ENCODE measurements at places on chromosomes 4 and X.

GRCh38 chr4:140611854-140612253, 43.1 kb upstream of the UCP1 start:
- DNase-seq = no peak

- peak; percentile 19 for DNase-seq
Observed at GRCh38 chrX:18855919-18856644, 127.8 kb downstream of the PHKA2 start.

DNA sequence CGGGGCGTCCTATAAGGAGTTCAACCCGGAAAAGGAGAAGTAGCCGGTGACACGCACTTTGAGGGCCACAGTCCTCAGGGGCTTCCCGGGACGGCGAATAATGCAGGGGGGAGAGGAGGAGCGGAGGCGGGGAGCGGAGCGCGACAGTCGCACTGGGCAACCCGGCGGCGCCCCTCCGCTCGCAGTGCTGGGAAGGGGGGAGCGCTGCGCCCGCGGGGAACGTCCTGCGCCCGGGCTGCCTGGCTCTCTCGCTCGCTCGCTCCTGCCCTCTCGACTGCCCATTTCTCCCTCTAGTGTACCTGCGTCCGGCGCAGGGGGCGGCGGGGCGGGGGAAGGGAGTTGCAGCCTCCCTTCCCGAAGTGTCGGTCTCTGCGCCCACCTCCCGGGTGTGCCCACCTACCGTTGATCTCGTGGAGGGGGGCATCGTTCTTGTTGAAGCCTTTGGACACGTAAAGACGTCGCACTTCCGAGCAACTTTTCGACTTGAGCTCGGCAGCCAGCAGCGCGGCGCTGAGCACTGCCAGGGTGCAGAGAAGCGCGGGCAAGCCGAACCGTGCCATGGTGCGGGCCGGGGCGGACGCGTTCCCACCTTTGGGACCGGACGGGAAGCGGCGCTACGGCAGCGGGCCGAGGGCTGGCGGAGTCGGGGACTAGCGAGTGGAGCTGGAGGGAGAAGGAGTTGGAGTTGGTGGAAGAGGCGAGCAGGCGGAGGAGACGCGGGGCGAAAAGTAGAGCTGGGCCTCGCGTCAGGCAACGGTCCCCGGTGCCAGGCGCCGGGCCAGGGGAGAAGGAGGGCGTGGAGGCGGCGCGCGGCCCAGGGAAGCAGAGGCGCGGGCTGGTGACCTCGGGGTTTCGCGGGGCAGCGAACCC, 648 bp downstream of the GPC4 start:
- DNase-seq = no peak

DNA sequence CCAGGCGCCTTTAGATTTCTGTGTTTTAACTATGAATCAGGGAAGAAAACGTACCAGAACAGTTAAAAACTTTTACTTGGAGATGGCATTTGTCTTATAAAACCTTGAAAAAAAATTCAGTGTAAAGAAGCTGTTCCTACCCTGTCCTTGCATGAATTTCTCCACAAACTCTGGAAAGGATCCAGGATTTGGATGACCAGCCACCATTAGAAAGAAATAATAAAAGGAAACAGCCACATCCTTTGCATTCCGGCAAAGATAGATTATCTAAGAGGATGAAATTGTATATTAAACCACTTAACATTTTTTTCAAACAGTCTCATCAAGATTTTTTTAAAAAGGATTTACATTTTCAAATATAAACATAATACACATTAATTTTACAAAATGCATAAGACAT, 10.6 kb downstream of the SULT1E1 start:
- no peak for DNase-seq

- DNase-seq = peak; percentile 47
Observed at GRCh38 chrX:101229170-101229569, 9.6 kb downstream of the DRP2 start.

GRCh38 chr4:48558819-48559218, 68.8 kb downstream of the ZAR1 start:
- DNase-seq = no peak

DNA sequence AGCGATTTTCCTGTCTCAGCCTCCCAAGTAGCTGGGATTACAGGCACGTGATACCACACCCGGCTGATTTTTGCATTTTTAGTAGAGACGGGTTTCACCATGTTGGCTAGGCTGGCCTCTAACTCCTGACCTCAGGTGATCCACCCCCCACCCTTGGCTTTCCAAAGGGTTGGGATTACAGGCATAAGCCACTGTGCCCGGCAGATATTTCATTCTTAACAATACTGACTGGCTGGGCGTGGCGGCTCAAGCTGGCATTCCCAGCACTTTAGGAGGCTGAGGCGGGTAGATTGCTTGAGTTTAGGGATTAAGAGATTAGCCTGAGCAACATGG, 1.3 kb downstream of the PQBP1 start:
- DNase-seq = no peak

GRCh38 chrX:12961196-12961718, 13.7 kb upstream of the TMSB4X start:
- DNase-seq = no peak

DNA sequence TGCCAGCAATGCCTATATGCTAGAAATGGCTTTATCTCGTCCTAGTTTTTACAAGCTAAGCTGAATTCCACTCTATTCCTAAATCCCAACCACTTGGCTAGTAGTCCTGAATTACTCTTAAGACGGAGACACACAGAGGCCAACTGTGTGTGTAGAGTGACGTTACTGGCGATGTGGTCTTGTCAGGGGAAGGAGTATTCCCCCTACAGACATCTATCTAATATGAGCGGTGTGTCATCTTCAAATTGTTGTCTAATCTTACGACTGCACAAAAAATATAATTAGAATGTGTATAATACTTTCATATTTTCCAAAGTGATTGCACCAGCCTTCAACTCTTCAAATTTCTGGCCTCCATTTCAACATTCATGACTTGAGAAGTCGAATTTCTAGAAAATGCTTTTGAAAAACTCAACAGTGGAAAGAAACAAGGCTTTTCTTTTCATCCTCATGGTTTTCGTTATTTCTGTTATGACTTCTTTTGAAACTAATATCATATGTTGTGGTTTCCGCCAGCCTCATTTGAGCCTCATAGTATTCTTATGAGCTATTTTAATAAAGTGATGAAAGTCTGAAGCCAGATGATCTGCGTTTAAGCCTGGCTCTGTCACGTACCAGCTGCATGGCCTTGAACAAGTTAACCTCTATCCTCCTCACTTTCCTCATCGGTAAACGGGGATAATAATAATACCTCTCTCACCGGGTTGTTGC, 132.3 kb downstream of the SOWAHB start:
- peak; percentile 87 for DNase-seq

DNA sequence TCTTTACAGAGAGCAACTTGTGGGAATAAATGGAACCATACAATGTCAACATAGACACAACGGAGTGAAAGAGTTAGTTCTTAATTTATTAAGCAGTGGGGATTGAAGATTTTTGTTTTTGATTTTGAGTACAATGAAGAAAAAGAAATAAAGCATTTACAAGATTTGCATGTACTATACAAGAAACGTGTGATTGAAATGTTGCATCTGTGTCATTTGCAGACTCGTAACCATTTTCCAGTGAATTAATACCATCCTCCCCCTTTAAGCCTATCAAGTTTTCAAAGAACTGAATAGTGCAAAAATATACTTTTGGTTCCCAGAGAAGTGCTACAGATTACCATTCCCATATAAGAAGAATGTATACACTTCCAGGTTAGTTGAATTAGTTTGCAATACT, 8.6 kb upstream of the KDR start:
- DNase-seq = no peak

DNA sequence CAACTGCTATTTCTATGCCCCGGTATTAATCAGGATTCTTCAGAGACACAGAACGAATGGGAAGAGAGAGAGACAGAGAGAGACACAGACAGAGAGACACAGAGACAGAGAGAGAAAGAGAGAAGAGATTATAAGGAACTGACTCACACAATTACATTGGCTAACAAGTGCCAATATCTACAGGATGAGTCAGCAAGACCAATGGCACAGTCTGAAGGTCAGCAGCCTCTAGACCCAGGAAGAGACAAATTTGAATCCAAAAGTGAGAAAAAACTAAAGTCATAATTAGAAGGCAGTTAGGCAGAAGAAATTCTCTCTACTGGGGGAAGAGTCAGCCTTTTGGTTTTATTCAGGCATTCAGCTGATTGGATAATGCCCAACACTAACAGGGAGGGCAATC, 187.3 kb downstream of the MAB21L2 start:
- peak; percentile 3 for DNase-seq

- no peak for DNase-seq
Observed at GRCh38 chr4:94545296-94545695, 93.6 kb downstream of the PDLIM5 start.

DNA sequence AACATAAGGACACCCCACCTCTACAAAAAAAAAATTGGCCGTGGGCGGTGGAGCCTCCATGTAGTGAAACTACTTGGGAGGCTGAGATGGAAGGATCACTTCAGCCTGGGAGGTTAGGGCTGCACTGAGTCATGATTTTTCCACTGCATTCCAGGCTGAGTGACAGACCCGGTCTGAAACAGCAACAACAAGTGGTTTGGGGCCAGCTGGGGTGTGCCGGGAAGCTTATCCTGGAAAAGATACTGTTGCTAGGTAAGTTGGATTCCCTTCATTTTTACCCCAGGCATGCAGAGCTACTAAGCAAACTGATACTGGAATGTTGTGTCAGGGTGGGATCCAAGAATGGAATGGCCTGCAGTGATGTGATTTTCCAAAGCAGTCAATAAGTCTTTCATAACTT, 57.0 kb downstream of the XAGE2 start:
- DNase-seq = peak; percentile 33

DNA sequence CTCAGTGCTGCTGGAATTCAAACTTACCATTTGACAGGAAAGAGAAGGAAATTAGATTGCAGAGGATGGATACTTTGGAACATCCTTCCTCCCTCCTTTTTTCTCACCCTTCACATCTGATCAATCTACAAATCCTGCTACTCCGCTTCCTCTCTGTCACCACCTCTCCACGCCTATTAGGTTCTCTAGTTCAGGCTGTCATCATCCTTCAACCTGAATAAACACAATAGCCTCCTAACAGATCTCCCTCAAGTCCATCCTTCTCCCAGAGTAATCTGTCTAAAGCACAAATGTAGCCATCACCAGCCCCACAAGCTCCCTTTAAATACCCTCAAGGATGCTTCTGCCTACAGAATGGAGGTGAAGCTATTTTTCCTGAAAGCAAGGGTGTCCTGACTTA, 20.0 kb upstream of the SLAIN2 start:
- DNase-seq = no peak

GRCh38 chr4:151202851-151203455, 74.0 kb upstream of the PRSS48 start:
- DNase-seq = peak; percentile 43

- DNase-seq = no peak
Observed at GRCh38 chr4:98672583-98673287, 14.3 kb upstream of the TSPAN5 start.

DNA sequence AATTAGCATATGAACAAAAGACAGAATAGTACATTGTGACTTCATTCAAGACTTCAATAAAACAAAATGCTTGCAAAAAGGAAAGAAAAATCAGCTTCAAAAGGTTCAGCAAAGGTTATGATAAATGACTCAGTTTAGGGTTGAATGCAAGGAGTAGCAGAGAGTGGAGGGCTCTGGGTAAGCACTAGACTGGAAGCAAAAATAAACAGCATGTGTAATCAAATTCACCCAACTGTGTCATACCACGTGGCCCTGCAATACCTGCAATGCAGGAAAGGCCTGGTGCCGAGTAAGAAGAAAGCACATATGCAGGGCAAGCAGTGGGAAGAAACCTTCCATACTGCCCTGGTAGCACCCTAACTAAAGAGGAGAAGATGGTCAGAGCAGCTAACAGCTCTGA, 88.7 kb downstream of the ATP11C start:
- no peak for DNase-seq

GRCh38 chr4:6878451-6879059, 31.1 kb upstream of the TBC1D14 start:
- DNase-seq = no peak

DNA sequence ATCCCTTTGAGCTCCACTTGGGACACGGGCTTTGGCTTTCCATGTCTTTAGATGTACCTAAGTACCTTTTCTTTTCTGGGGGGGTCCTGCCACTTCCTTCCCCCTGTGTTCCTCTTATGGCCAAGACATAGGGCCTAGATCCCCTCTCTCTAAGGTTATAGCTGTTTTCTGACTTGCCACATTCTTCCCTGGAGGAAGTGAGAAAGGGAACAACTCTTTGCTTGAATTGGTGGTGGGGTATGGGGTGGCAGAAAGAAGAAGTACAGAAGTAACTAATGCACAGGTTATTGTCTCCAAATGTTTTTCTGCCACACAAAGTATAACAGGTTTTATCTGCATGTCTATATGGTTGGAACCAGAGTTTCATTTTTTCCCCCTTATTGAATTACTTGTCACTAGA, 29.7 kb upstream of the DIPK2B start:
- DNase-seq = no peak

DNA sequence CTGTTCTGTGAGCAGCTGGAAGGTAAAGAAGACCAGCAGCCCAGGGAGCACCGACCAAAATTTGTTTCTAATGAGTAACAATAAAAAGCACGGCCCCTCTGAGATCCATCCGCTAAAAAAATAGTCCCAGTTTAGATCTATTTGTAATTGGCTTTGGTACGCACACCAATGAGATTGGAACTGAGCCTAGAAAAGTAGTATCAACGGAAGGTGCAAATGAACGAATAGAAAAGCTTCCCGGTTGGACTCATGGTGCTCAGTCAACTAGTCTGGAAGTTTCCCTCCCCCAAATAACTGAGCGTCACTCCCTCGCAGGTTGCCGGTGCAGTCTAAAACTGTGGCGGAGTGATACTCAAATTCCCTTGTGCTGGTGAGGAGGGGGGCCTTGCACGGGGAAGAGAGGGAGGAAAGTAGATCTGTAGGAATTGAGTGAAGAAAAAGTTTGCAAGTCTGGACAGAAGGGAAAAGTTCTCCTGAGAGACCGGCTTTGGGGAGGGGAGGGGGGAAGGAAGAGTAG, at the start of gene COL4A5:
Gene COL4A5, plus strand, starts transcription at position 413 of the 517 bp plus-strand sequence. CDS start 288 bp downstream, outside the sequence.
- DNase-seq = peak; percentile 68

- DNase-seq = no peak
Observed at GRCh38 chr4:78665216-78665770, 110.9 kb upstream of the BMP2K start.

DNA sequence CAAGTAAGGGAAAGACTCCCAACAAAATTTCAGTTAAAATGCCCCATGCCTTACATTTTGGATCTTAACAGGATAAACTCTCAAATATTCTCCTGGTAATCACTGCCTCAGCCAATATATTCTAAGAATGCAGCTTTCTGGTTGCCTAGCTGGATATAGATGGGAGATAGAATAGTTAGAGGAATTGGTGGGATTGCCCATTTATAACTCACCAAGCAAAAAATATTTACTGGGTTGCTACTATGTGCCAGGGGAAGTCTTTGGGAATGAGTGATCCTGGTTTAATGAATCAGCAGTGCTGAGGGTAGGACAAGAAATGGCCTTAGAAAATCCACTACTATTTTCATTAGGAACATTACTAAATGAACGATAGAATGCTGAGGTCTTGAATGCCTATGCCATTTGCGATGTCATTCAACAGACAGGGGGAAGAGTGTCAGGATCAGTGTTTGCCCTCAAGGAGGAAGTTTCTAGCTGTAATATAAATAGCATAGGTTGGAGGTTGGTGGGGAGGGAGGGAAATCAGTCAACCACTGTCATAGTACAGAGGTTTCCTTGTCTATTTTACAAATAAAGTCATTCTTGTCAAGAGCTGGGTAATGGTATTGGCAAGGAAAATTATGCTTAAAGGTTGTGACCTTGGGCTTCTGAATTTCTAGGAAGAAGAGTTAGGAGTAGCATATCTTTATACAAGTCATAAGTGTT, 63.5 kb downstream of the ENOPH1 start:
- DNase-seq = no peak

GRCh38 chr4:127624173-127624572, 8.6 kb upstream of the INTU start:
- DNase-seq = no peak

GRCh38 chr4:145494666-145495270, 13.1 kb downstream of the SMAD1 start:
- DNase-seq = no peak

- DNase-seq = no peak
Observed at GRCh38 chrX:119477812-119478232, 9.6 kb downstream of the SLC25A5 start.
